Testis (tissue), 5 donors: ENCODE measurements at places on chromosomes 4 and X. TPM values are rescaled to one million over a fixed set of nuclear protein-coding genes. Genes with fewer than 3 reads are reported as not detected.

DNA sequence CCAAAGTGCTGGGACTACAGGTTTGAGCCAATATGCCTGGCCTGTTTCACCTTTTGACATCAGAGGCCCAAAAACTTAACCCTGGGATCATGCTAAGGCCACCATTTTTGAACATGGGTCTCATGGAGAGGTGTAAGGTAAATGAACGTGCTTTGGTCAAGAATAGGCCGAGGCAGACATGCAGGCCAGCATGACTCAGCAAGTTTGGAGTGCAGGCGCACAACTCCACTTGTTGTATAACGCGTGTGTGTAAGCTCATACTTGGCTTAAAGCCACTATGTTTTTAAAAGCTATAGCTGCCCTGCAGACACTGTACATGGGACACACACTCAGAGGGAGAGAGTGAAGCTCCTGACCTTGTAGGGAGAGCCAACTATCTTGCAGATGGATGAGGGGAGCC, 43.8 kb upstream of the HPSE start:
- no peaks in the 10 kb centered on the region for H3K36me3 ChIP-seq
- no peaks in the 10 kb centered on the region for H3K4me1 ChIP-seq
- no peak overlapping the region for H3K4me3 ChIP-seq
- no peak overlapping the region for H3K27ac ChIP-seq
- no peak for DNase-seq
- H3K27me3 ChIP-seq = no peaks in the 10 kb centered on the region

GRCh38 chr4:6825403-6825802, 42.9 kb downstream of the KIAA0232 start:
- no peak overlapping the region for H3K27ac ChIP-seq
- no peaks in the 10 kb centered on the region for H3K4me1 ChIP-seq
- DNase-seq = no peak
- H3K4me3 ChIP-seq = no peak overlapping the region

- no peaks in the 10 kb centered on the region for H3K36me3 ChIP-seq
- H3K27ac ChIP-seq = peak overlapping the region; percentile 89
- H3K4me3 ChIP-seq = peak overlapping the region; percentile 50
- H3K4me1 ChIP-seq = peaks cover 2% of the 10 kb centered on the region
These were observed 5.2 kb downstream of the TSPYL2 start for GRCh38 chrX:53087388-53087831.

EXOSC9 gene
- 52.2 TPM for total RNA-seq

DNA sequence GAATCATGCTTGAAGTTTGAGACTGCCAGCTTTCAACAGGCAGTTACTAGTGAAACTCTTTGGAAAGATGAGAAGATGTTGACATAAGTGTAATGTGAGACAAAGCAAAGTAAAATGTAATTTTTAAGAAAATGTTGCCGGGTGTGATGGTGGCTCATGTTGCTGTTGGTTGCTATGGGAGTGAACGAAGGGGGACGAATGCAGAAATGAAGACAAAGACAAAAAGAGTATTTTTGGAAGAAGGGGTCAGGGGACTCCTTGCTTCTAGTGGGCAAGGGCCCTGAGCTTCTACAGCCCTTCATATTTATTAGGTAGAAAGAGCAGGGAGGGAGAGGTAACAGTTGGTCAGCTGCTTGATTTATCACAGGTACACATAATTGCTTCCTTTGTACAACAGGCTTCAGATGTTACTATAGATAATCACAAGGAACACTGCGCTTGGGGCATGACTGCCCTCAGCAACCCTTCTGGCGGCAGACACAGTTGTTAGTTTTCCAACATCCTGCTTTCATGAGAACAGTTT, 11.9 kb upstream of the UGDH start:
- no peaks in the 10 kb centered on the region for H3K27me3 ChIP-seq
- DNase-seq = no peak
- no peak overlapping the region for H3K27ac ChIP-seq
- H3K4me1 ChIP-seq = peaks cover 4% of the 10 kb centered on the region
- no peaks in the 10 kb centered on the region for H3K36me3 ChIP-seq

TAPT1 gene
- 46.1 TPM for total RNA-seq

- H3K4me3 ChIP-seq = no peak overlapping the region
- no peak overlapping the region for H3K27ac ChIP-seq
- H3K4me1 ChIP-seq = peaks cover 50% of the 10 kb centered on the region
- H3K36me3 ChIP-seq = no peaks in the 10 kb centered on the region
- no peaks in the 10 kb centered on the region for H3K27me3 ChIP-seq
- DNase-seq = no peak
These were observed 15.0 kb downstream of the ABLIM2 start for GRCh38 chr4:8143392-8144140.
